ENCODE measurements at places on chromosomes 5 and 9.

GRCh38 chr9:5529683-5530221, 19.4 kb downstream of the PDCD1LG2 start:
- no peak for DNase-seq

DNA sequence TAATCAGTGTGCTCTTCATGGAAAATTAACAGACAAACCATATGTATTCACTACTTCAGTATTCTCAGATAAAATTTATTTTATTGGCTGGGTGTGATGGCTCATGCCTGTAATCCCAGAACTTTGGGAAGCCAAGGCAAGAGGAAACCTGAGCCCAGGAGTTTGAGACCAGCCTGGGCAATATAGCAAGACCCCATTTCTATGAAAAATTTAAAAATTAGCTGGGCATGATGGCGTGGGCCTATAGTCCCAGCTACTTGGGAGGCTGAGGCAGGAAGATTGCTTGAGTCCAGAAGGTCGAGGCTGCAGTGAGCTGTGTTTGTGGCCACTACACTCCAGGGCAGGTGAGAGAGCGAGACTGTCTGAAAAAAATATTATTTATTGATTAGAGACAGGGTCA, 23.4 kb upstream of the CREBRF start:
- no peak for DNase-seq

DNA sequence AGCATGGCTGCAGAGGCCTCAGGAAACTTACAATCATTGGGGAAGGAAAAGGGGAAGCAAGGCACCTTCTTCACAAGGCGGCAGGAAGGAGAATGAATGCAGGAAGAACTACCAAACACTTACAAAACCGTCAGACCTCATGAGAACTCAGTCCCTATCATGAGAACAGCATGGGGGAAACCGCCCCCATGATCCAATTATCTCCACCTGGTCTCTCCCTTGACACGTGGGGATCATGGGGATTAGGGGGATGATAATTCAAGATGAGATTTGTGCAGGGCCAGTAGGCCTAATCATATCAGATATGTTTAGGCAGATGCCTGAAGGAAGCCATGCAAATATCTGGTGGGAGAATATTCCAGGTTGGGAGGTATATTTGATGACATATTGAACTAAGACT, 1176.4 kb upstream of the CDH18 start:
- DNase-seq = no peak

GRCh38 chr5:32004404-32004803, 169.7 kb downstream of the GOLPH3 start:
- DNase-seq = no peak

DNA sequence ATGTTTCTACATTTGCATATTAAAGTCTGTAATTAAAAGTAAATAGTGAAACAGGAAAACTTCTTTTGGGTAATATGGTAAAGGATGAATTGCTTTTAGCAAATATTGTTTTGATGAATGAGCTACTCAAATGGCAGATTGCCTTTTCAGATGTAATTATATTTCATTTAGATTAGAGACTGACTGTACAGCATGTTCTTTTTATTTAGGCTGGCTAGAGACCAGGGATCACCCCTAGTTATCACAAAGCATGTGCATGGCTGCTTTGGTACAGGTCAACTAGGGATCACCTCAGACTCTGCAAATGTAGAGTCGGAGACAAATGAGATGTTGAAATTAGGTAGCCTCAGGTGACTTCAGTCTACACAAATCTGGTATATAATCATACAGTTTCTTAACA, 214.9 kb upstream of the SEMA6A start:
- DNase-seq = no peak

- no peak for DNase-seq
Measured at GRCh38 chr5:150234576-150235499, 45.0 kb downstream of the SLC6A7 start.

DNA sequence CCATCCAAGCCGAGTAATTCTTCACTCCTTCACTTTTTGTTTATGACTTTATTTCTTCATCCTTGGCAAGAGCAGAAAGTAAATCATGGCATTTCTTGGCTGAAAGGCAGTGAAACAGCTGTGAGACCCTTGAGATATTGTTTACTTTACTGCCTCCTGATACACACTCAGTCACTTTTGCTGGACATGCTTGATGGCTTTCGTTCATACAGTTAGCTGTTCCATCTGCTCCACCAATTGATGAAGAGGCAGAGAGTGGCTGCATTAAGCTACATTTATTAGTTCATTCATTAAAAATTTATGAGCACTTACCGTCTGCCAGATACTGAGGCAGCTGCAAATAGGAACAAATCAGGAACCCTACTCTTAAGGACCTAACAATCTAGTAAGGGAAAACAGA, 184.4 kb upstream of the OR13F1 start:
- no peak for DNase-seq

DNA sequence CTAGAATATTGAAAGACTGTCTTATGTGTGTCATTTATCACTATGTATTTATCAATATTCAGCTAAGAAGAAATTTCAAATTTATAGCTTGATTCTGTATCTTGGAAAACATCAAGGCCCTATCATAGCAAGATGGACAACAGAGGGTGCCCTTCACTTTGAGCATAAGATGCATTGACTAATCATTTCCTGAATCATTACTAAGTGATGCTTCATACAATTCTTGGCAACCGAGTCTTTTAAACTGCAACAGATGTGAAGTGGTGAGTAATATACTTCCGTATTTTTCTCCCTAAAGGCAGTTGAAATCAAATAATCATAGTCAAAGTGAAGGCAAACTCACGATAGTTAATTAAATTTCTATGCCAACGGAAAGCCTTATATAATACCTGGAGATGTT, 318.6 kb upstream of the RGMB start:
- DNase-seq = no peak

- DNase-seq = no peak
Measured at GRCh38 chr9:8622222-8622802, 822.7 kb upstream of the DMAC1 start.

- DNase-seq = peak; percentile 89
Measured at GRCh38 chr5:126600631-126601511, at the start of gene PHAX. PHAX (plus strand) TSS chr5:126600947; CDS start chr5:126600963, 16 bp downstream.

- DNase-seq = no peak
Measured at GRCh38 chr9:95970317-95970716, 94.8 kb downstream of the ERCC6L2 start.

DNA sequence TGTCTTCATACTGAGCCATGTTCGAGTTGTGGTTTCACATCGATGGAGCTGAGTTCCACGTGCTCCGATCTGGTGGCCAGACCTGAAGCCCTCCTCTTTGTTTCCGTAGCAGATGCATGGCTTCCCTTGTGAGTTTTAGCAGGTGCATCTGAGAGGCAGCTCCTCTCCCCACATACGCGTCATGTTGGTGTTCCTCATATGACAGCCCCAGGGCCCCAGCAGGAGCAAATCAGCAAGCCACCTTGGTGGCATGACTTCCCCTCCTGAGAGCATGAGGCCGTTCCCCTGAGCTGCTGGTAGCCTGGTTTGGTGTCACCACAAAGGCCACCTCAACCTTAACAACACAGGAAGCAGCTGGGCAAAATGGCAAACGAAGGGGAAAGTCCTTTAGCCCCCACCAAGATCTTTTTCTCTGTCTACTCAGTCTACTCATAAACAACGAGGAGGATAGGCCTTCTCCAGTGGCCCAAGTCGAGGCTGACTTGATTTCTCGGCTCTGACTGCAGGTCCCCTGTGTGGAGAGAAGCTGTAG, 5.9 kb downstream of the CYFIP2 start:
- DNase-seq = no peak

DNA sequence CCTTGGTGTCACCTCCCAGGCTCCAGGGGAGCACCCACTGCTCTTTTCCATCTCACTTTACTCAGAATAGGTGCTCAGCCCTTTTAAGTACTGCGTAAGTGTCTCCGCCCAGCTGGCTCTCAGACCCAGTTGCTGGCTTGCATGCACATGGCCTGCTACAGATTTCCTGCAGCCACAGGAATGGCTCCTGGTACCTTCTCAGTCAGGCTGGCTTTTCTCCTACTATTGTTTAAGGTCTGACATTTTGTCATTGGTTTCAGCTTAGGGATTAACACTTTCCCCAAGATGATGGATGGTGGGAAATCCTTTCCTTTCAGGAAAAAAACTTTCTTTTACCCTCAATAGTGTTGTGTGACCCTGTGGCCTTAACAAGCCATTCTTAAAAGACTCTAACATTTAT, 1652.3 kb upstream of the WWC1 start:
- DNase-seq = no peak

DNA sequence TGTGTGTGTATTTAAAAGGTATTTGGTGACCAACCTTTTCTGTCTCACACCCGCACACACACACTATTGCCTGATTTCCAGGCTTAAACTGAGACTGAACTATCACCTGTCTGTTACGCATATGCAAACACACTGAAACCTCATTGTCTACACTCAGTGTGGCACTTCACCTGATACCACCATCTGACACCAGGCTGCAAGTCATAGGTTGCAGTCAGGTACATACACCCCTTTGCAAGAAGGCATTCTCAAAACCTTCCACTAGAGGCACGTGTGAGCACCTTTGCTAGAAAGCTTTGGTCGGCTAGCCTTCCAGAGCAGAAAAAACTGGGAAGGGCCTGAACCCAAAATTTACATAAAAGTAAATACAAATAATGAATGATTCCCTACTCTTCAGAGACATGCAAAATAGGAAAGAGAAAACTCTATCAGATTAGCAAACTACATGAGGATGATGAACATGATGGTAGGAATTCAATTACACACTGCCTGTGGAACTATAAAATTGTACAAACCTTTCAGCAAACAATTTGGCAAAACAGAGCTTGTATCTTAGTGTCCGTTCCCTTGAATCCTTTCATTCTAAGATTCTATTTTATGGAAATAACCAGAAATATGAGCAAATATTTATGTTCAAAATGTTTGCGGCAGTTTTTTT, 5.9 kb upstream of the FOXD1 start:
- peak; percentile 63 for DNase-seq

GRCh38 chr9:20043035-20043434, 254.2 kb upstream of the SLC24A2 start:
- DNase-seq = no peak

- DNase-seq = no peak
Measured at GRCh38 chr9:82524407-82524806, 535.8 kb downstream of the SPATA31D1 start.

- no peak for DNase-seq
Measured at GRCh38 chr9:88216126-88216995, 78.1 kb upstream of the SPATA31C2 start.

- DNase-seq = no peak
Measured at GRCh38 chr5:6412811-6413210, 34.5 kb upstream of the MED10 start.

DNA sequence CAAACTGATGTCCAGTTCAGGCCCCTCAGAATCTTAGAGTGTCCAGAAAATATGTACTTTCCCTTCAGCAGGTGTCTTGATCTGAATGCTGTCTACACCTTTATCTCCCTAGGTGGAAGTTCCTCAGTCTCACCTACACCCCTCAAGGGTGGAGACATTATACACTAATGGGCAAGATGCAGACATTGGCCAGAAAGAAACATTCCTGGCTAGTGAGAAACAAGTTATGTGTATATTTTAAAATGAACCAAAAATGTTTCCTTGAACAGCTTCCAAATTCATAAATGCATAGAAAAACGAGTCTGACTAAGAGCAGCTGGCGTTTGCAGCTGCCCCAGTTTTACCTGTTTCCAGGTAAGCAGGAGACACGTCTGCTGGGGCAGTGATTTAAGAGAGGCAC, 140.5 kb upstream of the IRX4 start:
- no peak for DNase-seq

- DNase-seq = no peak
Measured at GRCh38 chr9:84894859-84895258, 225.3 kb downstream of the NTRK2 start.

GRCh38 chr5:125700380-125700861, 722.8 kb upstream of the GRAMD2B start:
- peak; percentile 27 for DNase-seq

DNA sequence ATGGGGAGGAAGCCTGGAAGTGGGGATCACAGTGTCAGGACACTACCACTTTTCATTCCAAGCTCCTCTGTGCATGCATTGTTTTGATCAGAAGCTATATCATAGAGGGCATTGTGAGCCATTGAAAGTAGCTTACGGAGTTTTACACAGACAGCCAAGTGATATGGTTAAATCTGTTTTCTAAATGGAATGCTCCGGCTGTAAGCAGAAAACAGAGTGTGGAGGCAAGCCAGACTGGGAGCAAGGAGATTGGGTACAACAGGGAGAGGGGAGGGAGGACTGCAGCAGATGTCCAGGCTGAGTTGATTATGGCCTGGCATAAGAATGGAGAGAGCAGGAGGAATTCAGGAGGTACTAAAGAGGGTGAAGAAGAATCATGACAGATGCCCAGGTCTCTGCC, 15.5 kb upstream of the SOWAHA start:
- no peak for DNase-seq

GRCh38 chr5:42520957-42521356, 97.7 kb downstream of the GHR start:
- DNase-seq = no peak

GRCh38 chr5:78908173-78909061, 76.7 kb downstream of the ARSB start:
- DNase-seq = peak; percentile 76

GRCh38 chr5:175092691-175093090, 351.3 kb downstream of the DRD1 start:
- no peak for DNase-seq

DNA sequence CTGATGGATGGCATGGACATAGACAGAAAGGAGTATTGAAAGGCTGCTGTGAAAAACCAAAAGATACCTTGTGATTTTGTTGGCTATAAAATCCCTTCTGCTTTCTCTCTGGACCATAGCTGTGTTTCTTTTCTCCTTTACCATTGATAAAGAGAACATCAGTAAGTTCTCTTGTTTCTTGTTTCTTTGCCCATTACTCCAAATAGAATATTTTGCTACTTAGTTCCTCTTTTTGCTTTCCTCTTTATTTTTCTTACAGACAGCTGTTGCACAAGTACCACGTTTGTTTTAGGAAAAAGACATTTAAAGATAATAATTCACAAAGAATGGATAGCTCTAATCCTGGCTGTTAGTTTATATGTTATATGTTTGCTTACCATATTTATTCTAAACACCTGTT, 1129.2 kb downstream of the DTWD2 start:
- no peak for DNase-seq

GRCh38 chr5:181245427-181246275, 1.9 kb upstream of the RACK1 start:
- DNase-seq = no peak

DNA sequence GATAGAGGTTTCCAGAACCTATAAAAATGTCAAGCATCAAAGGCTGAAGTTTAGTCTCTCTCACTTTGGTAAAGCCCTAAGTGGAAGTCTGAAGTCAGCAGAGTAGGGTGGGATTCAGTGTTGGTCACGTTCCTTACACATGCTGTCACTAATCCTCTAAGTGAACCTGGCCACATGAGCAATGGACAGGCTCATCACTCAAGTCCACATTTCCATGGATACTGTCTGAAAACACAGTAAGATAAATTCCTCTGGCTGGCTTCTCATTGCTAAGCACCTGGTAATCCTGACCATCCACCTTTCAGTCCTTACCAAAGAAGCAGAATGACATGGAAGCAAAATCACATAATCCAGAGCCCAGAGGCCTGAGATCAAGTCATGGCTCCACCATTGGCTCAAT, 43.8 kb downstream of the GNA14 start:
- DNase-seq = no peak

GRCh38 chr9:13868336-13868735, 445.6 kb downstream of the NFIB start:
- no peak for DNase-seq

- no peak for DNase-seq
Measured at GRCh38 chr5:14958188-14958587, 86.6 kb upstream of the ANKH start.

- no peak for DNase-seq
Measured at GRCh38 chr5:124790301-124790894, 44.0 kb upstream of the ZNF608 start.

All from HEK293T (cell line).